ENCODE measurements at places on chromosomes 4 and X.

DNA sequence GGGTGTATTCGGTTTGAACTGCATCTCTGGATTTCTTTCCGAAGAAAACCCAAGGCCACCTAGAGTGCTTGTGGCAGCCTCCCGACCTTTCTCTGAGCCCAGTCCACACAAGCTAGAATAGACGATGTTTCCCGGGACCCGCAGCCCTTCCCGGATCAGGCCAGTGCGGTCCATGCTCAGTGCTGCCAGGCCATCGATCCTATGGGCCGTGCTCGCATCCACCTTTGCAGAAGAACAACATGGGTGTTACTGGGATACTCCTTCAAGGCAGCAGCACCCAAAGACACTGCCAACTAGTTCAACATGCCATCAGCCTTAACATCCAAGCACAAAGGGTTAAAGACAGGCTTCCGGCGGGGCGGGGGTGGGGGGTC is 22.8 kb downstream of the BCOR start:
- no peak for DNase-seq

DNA sequence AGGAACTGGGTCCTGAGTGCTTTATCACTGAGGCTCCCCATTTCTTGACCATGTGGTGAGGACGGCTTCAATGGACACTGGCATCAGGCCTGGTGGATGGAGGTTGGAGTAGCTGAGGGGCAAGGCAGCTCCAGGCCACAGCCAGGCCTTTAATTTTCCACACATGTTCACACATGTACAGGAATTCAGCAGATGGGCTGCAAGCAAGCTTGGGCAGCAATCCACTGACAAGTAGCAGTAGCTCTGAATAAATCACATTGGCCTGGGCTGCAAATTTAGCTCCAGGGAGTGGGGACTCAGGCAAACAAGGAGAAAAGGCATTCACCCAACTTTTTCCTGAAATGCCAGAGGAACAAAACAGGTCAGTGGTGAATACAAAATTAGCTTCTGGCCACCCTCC is 107.8 kb upstream of the SCML1 start:
- DNase-seq, result no peak

DNA sequence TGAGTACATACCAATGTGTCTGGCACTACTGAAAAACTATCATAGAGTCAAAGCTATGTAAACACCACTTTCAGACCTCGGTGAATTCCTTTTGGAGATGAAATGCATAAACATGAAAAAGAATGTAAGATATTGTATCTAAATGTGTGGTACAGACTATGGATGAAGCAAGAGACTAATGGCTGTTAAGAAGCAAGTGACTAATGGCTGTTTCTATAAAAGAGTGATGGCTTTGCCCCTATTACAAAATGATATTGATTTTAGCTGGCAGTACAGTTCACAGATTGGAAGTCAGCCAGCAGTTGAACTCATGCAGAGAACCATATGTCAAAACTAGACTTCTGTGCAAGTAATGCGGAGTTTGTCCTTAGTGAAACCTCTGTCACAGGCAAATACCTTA is 359.3 kb downstream of the GRXCR1 start:
- DNase-seq, result peak; percentile 44

DNA sequence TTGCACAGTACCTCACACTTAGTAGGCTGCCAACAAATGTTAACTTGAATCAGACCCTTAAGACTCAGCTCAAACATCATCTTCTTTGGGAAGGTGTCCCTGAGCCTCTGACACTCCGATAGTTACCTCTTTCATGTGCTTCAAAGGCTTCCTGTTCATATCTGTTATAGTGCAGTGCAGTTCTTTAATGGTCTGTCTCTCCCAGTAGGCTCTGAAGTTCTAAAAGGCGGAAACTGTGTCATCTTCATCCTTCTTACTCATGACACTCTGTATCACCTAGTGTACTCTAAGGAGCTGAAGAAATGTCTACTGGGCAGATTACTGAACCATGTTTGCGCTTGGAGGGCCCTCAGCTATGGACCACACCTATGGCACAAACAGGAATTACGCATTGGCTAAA is 2.1 kb upstream of the DIAPH2 start:
- no peak for DNase-seq

DNA sequence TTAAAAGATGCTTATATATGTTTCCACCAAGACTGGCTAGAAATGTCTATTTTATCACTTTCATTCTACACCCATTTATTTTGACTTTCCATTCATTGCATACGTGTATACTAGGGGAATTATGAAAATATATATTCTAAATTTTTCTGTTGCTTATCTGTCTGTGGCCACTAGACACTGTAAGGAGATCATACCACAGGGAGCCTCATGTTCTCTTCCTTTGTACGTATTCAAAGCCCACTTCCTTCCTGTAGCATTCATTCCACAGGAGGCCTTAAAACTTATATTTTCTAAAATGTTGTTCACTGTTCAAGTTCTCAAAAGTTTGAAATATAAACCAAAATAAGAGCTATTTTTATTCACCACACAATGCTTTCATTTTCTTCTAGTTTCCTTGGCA is 1848.9 kb upstream of the TENM3 start:
- no peak for DNase-seq

DNA sequence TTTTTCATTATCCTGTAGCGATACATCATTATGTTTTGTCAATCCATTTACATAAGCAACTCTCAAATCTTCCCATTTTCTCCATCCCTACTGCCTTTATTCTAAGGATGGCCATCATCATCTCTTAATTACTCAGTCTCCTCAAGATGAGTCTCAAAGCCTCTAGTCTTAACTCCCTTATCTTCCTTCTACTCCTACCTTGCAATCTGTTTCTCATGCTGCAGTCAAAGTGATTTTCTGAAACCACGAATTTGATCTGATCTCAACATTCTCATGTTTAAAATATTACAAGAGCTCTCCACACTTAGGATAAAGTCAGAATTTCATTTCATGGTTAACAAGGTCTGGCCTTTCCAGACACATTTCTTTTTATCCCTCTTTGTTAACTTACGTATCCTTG is 51.8 kb downstream of the ANXA3 start:
- no peak for DNase-seq

DNA sequence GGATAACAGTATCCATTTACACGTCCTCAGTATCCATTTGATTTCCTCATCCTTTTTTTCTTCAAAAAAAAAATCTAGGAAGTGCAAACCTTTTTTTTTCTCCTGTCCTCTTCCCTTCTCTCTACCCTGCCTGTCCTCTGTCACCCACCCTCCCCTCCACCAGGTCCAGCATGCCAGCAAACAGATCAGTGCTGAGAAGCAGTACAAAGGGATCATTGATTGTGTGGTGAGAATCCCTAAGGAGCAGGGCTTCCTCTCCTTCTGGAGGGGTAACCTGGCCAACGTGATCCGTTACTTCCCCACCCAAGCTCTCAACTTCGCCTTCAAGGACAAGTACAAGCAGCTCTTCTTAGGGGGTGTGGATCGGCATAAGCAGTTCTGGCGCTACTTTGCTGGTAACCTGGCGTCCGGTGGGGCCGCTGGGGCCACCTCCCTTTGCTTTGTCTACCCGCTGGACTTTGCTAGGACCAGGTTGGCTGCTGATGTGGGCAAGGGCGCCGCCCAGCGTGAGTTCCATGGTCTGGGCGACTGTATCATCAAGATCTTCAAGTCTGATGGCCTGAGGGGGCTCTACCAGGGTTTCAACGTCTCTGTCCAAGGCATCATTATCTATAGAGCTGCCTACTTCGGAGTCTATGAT is 1.7 kb downstream of the SLC25A4 start:
- DNase-seq, result no peak

GRCh38 chrX:3216581-3217180 is 129.8 kb downstream of the MXRA5 start:
- no peak for DNase-seq

DNA sequence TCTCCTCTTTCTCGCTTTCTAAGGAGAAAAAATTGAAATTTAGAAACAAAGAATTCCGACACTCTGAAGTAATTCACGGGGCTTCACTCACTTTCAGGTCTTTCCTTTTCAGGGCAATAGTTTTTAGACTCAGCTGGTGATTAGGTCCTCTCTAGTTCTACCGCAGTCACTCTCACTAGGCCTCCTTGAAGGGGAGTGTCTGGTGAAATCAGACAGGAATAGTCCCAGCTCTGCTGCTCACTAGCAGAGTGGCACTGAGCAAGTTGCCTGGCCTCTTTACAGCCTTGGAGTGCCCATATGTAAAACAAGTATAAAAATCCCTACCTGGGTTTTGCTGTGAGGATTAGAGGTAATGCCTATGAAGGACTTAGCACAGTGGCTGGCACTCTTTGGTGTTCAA is 64.1 kb downstream of the NEUROG2 start:
- no peak for DNase-seq

DNA sequence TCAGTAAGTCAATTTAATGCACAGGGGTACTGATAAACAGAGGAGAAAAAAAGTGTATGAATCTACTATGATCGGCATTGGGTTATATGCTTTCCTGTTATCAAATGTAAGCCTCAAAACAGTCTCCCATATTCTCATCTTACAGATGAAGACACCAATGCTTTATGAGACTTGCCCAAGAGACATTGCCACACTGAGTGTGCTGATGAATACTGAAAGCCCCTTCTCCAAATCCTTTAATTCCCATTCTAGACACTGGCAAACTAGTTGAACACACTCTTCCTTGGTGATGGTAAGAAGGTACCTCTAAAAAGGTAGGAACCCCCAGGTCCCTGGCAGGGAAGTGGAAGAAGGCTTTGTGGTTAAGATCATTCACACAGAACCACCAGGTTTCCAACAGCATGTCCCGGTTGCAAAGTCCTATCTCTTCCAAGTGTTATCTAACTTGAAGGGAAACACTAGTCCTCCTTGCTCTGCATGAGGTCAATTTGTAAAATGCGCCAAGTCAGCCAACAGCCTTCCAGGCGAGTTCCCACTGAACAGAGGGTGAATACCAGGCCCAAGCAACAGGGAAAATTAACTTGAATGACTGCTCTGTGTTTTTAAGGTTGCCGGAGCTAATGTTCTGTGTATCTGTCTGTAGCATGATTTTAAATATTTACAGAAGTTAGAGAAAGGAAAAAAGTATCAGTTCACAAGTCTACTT is 5.1 kb downstream of the SETD7 start:
- peak; percentile 55 for DNase-seq

- no peak for DNase-seq
Measured at GRCh38 chrX:7965436-7965835, 38.2 kb upstream of the PNPLA4 start.

DNA sequence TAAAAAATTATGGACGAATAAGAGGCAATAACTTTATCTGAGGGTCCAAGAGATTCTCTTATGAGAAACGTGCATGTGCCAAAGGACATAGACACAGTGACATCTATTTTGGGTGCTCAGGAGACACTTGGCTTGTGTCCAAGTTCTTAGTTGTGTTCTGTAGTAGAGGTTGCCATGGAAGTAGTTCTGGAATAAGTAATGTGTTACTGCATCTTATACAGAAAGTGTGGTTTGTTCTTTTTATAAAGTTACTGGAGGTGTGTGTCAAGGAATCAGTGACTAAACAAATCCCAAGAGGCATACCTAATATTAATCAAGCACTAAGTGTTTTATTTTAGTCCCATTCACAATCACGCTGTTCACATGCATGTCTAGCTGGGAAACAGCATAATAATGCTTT is 305.7 kb downstream of the ARHGAP24 start:
- DNase-seq, result peak; percentile 61

- DNase-seq, result no peak
Measured at GRCh38 chrX:102835504-102836146, 101.4 kb upstream of the RAB40AL start.

- no peak for DNase-seq
Measured at GRCh38 chr4:179027569-179027968, 1585.3 kb upstream of the AGA start.

DNA sequence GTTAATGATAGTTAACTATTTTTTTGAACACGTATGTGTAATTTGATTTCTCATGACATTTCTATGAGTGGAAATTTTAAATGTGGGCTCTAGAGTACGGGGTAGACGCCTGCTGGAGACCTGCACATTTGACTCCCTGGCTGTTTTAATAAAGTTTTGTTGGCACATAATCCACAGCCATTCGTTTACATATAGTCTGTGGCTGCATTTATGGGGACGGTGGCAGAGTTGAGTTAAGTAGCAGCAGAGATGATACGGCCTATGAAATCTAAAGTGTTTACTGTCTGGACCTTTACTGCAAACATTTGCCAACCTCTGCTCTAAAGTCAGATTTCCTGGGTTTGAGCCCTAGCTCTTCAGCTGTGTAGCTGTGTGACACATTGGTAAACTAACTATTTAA is 118.8 kb downstream of the CHRNA9 start:
- DNase-seq, result no peak

DNA sequence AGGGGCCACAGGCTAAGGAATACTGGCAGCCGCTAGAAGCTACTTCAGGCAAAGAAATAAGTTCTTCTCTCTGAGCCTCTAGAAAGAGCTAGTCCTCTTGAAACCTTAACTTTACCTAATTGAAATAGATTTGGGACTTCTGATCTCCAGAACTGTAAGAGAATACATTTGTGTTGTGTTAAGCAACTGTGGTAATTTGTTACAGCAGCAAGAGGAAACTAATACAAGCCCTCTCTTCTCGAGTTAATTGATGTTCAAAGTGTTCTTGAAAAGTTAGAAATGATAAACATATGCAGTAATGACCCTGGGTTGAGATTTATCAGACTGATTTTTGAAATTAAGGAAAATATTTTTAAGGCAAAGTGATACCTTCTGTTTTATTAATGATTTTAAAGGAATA is 172.8 kb downstream of the ANTXR2 start:
- DNase-seq, result no peak

DNA sequence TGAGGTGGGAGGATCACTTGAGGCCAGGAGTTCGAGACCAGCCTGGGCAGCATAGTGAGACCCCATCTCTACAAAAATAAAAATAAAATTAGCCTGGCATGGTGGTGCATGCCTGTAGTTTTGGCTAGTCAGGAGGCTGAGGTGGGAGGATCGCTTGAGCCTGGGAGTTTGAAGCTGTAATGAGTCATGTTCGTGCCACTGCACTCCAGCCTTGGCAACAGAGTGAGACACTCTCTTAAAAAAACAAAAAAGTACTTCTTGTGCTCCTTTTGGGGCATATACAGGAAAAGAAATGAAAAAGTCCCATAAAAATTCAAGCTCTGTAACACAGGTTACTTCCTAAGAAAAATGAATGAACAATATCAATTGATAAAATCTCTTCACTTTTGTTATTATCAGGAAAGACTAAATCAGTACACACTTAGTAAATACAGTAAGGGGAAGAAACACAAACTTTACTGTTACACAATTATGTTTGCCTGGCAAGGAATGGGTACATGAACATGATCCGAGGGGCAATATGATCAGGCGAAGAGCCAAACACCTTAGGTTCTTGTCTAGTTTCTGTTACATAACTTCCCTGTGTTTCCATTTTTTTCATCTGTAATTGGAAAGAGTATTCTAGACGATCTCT is 46.9 kb downstream of the CCDC158 start:
- DNase-seq, result peak; percentile 12

DNA sequence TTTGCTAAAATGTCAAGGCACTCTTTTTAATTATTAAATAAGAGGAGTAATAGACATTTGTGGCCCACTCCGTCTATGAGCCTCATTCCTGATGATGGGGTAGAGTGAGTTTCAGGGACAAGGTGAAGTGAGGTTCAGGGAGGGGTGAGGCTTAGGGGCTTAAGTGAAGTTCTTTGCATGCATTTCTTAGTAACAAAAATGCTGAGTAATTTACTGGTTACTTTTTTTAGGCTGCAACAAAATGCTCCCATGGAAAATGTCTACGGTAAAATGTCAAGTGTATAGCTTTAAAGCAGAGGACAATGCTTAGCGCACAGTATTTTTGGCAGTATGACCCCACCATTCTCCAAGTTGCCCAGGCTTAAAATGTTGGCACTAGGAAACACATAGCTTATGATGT is 2.0 kb upstream of the USO1 start:
- no peak for DNase-seq

- DNase-seq, result no peak
Measured at GRCh38 chr4:184368290-184368689, 106.1 kb downstream of the IRF2 start.

Data from astrocyte (in vitro differentiated cells and primary cell).